ENCODE measurements at places on chromosomes 12 and 14. TPM values are rescaled to one million over a fixed set of nuclear protein-coding genes. Genes with fewer than 3 reads are reported as not detected.

DNA sequence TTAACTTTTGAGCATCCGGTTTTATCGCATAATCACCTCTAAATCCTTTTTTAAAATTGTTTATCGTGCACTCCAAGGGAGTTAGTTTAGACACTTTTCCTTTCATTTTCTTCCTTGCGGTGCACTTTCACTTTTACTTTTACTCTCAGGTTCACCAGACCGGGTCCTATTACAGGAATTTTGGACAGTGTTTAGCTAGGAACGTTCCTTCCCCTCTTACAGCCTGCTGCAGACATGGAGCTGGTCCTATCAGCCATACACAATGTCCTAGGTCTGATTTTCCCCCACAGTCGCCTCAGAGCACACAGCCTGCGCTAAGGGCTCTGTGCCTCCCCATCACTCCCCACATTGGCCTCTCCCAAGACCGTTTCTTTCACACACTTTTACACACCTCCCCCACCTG is 103.9 kb downstream of the ALG10 start:
- DNase-seq = no peak
- H3K27ac ChIP-seq = no peak overlapping the region
- peak overlapping the region; percentile 41 for H3K4me3 ChIP-seq
- H3K27me3 ChIP-seq = no peaks in the 10 kb centered on the region
- H3K36me3 ChIP-seq = no peaks in the 10 kb centered on the region
- H3K4me1 ChIP-seq = no peaks in the 10 kb centered on the region

- no peaks in the 10 kb centered on the region for H3K36me3 ChIP-seq
- no peak overlapping the region for H3K4me3 ChIP-seq
- no peak overlapping the region for H3K27ac ChIP-seq
- DNase-seq = no peak
These were observed 15.3 kb upstream of the EML1 start for GRCh38 chr14:99777951-99778350.

DNA sequence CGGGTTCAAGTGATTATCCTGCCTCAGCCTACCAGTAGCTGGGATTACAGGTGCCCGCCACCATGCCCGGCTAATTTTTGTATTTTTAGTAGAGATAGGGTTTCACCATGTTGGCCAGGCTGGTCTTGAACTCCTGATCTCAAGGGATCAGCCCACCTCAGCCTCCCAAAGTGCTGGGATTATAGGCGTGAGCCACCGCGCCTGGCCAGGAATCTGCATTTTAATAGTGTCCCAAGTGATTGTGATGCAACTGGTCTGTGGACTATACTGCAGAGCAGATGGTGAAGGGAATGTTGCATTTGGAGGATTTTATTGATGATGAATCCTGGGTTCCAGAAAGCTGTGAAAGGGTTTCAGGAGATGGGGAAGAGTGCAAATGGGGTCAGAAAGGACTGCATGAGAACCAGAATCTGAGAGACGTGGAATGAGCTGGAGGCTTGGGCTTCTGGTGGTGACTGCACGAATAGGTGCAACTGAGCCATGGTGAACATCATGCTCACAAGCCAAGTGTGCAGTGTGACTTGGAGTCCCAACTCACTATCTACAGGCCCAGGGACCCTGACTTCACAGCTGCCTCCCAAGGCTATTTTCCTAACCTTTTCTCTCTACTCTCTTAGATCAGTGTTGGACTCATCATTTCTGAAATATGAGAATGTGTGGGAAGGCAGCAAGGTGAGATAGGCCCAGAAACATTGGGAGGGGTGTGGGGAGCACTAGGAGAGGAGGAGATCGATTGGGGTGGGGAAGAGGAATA is 4.5 kb downstream of the RPS26 start:
- no peak for DNase-seq
- H3K4me1 ChIP-seq = peaks cover 15% of the 10 kb centered on the region
- peaks cover 21% of the 10 kb centered on the region for H3K36me3 ChIP-seq
- H3K4me3 ChIP-seq = no peak overlapping the region
- no peaks in the 10 kb centered on the region for H3K27me3 ChIP-seq

DNA sequence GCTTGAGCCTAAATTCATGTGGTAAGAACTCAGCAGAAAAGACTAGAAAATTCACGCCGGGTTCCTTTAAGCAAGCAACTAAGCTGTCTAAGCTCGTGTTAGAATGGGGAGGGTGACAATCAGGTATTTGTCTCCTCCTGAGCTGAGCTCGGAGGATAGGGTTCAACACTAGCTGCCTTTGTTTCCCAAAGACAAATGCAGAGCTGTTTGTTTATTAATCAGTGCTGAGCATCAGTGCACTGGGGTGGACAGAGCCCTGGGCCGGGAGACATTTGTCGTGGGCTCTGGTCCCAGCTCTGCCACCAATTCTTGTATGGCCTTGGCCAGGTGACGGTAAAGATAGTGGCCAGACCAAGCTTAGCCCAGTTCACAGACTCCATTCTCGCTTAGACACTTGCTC is 43.7 kb downstream of the DEGS2 start:
- DNase-seq = no peak
- H3K27ac ChIP-seq = no peak overlapping the region
- H3K4me1 ChIP-seq = peaks cover 11% of the 10 kb centered on the region
- H3K4me3 ChIP-seq = no peak overlapping the region
- H3K36me3 ChIP-seq = no peaks in the 10 kb centered on the region

GRCh38 chr12:62873116-62873825 is 61.7 kb downstream of the PPM1H start:
- no peaks in the 10 kb centered on the region for H3K27me3 ChIP-seq
- no peaks in the 10 kb centered on the region for H3K36me3 ChIP-seq
- no peaks in the 10 kb centered on the region for H3K4me1 ChIP-seq
- H3K27ac ChIP-seq = no peak overlapping the region

- no peaks in the 10 kb centered on the region for H3K36me3 ChIP-seq
- no peaks in the 10 kb centered on the region for H3K27me3 ChIP-seq
- peaks cover 16% of the 10 kb centered on the region for H3K4me1 ChIP-seq
- no peak for DNase-seq
- no peak overlapping the region for H3K27ac ChIP-seq
These were observed 148.2 kb downstream of the SLC38A6 start for GRCh38 chr14:61129168-61129745.

DNA sequence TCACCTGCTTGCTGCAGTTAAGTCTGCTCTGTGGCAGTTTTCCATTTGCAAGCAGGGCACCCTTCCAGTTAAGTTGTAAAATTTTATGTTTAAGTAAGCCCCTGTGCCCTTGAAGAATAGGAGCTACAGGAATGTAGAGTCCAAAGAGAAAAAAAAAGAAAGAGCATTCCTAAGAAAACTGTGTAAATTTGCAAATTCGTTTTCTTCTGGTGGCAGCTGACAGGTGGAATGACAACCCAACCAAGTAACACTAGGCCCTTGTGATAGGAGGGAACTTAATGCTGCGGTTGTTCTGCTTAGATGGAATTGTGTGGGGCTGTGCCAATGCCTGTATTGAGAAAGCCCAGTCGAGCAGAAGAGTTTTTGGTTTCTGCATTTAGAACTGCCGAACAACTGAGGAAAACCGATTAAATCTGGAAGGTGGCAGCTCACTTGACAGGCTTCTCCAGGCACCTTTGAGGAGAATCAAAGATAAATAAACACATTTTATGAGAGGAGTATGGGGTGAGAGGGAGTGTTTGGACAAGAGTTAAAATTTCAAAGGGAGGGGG is 280.0 kb downstream of the RAD51B start:
- no peaks in the 10 kb centered on the region for H3K27me3 ChIP-seq
- H3K4me1 ChIP-seq = peaks cover under 1% of the 10 kb centered on the region
- H3K4me3 ChIP-seq = peak overlapping the region; percentile 29
- DNase-seq = no peak
- H3K27ac ChIP-seq = peak overlapping the region; percentile 20
- no peaks in the 10 kb centered on the region for H3K36me3 ChIP-seq

Gene FOXG1
- not detected for total RNA-seq

Gene PAPLN
- total RNA-seq = 10.0 TPM

Gene PPFIA2
- 51.1 TPM for total RNA-seq
